ENCODE measurements at places on chromosomes 3 and 15.

DNA sequence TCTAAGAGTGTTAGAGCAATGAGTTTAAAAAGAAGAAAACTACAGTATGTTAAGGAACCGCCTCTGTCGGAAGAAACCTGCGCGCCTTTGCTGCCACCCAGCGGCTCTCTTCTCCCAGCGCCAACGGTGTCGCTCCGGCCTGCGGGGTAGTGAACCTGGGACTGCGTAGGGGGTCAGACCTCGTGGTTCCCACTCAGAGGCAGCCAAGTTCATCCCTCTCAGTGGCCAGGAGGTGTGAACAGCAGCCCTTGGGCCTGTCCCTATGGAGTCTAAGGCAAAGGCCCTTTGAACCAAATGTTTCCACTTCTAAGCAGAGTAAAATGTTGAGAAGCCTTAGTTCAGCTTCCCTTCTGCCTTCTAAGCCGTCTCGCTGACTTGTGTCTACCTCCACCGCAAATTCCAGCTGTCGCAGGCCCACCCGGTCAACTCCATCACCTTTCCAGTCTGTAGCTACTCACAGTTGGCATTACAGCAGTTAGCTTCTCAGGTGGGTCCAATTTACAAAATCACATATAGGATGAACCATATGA, 980 bp upstream of the RAB27A start:
- peak; percentile 79 for DNase-seq

DNA sequence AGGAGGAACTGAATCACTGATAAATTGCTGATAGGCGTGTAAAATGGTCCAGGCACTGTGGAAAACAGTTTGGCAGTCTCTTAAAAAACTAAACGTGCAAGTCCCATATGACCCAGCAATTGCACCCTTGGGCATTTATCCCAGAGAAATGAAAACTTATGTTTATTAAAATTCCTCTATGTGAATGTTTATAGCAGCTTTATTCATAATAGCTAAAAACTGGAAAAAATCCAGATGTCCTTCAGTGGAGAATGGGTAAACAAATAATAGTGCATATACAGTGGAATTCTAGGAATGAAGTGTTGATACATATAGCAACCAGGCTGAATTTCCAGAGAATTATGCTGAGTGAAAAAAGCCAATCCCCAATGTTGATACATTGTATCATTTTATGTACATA, 482.2 kb upstream of the PDZRN3 start:
- DNase-seq, result peak; percentile 5

GRCh38 chr3:145088917-145089316, 1072.1 kb downstream of the PLOD2 start:
- DNase-seq, result no peak

GRCh38 chr15:79349525-79349924, 38.6 kb downstream of the TMED3 start:
- DNase-seq, result no peak

GRCh38 chr3:46873521-46873920, 4.0 kb upstream of the PTH1R start:
- DNase-seq, result no peak
